ENCODE measurements at places on chromosomes 7 and 10. TPM values are rescaled to one million over a fixed set of nuclear protein-coding genes. Genes with fewer than 3 reads are reported as not detected.

GRCh38 chr7:40701836-40702551 is 567.2 kb downstream of the SUGCT start:
- DNase-seq, result no peak

GRCh38 chr10:10792681-10793080 is 225.0 kb upstream of the CELF2 start:
- no peak for DNase-seq

DNA sequence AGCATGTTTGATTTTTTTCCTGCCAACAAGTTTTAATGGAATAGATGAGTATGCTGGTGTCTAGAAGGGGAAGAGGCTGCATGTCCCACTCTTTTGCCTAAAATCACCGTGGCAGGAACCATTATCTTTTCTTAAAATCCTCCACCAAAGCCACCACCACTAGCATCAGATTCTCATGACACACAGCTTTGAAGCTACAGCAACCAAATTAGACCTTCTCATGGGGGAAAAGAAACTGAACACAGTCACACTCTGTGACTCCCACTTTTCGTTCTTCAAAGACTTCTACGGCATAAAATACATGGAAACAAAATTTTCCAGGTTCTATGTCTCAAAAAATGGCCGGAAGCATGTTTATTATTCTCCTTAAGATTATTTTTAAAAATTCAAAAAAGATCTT is 81.8 kb downstream of the SGMS1 start:
- no peak for DNase-seq

Gene DNAJB6
- 95.8 TPM for total RNA-seq

GRCh38 chr7:140122965-140123364 is 53.8 kb downstream of the KDM7A start:
- no peak for DNase-seq

DNA sequence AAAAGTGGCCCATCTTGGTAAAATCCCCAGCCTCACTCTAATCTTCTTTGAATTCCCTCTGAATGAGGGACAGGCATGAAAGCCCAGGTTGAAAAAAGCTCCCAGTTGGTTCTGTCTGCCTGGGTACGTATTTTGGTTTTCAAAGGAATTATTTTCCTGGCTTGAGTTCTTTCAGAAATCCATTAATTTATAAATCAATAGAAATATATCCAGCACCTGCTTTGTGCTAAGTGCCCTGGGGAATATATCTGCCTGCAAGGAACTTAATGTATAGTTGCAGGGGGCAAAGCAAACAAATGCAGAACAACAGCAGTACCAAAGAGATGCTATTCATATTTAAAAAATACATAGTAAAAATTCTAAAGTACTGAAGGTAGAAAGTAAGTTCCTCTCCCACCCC is 362.7 kb downstream of the REEP3 start:
- no peak for DNase-seq

DNA sequence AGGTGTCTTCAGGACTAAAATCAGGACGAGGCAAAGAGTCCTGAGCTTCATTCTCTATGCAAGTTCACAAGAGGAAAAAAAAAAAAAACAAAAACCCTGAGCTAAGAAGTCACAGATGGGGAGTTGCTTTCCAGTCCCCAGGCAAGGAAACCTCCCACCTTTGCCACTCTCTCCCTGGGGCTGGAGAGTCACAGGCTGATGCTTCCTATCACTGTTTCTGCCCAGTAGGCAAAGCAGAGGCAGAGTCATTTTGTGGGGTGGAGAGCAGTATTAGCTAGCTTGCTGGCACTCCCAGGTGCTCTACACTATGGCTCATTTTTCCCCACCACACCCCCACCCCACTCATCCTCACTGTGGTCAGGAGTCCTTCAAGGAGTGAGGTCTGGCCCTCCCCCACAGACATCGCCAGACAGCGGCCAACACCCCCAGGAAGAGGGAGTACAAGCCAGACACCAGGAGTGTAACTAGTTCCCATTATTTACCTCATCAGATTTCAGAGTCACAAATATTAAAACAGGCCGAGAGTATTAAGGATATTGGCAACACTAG is 34.6 kb upstream of the UNC5B start:
- no peak for DNase-seq

DNA sequence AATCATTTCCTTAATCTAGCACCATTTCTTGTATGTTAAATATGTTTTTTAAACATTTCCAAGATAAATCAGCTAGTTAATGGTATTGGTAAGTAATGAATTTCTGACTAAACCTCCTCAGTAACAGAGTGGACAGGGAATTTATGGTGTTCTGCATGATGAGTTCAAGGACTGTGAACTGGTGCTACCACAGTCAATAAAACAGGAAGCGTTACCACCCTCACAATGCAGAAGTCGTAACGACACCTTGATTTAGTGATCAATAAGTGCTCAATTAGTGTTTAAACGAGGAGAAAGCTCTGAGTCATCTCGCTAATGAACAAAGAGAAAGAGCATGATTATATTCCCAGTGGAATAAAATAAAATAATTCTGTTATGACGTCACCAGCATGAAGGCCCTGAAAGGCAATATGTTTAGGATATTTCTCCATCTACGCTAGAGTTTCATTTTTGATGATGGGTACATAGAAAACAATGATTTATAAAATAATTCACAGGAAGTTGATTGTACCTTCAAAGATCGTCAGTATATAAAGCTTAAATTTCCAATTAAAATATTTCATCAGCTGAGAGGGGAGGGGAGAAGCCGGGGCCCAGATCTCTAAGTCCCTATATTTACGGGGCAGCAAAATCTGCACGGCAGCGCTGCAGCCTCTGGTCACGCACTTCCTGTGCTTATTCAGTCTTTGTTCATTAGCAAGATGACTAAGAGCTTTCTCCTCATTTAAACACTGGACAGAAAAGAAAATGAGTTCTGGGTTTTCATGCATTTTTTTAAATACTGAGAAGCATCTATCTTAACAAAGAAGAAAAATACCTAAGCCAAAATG is 400.5 kb downstream of the PTPRN2 start:
- no peak for DNase-seq

Gene WASHC2C
- 62.0 TPM for total RNA-seq

Gene SLC26A3
- total RNA-seq, result not detected

DNA sequence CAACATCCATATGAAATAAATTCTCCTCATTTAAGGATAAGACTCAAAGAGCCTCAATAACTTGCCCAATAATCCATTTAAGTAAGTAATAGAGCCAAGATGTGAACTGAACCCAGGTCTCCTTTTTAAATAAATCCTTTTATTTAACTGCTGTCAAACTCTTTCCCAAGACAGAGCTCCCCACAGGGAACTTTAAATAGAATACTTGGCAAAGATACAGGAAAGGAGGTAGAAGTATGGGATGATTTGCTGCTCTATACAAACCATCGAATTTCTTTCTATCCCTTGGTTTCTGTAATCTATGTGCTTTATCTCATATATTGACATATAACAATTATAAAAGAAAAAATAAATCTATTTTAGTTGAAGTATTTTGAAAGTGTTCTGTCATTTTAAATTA is 295.9 kb downstream of the CSTF2T start:
- DNase-seq, result no peak

Gene PAX2
- not detected for total RNA-seq

DNA sequence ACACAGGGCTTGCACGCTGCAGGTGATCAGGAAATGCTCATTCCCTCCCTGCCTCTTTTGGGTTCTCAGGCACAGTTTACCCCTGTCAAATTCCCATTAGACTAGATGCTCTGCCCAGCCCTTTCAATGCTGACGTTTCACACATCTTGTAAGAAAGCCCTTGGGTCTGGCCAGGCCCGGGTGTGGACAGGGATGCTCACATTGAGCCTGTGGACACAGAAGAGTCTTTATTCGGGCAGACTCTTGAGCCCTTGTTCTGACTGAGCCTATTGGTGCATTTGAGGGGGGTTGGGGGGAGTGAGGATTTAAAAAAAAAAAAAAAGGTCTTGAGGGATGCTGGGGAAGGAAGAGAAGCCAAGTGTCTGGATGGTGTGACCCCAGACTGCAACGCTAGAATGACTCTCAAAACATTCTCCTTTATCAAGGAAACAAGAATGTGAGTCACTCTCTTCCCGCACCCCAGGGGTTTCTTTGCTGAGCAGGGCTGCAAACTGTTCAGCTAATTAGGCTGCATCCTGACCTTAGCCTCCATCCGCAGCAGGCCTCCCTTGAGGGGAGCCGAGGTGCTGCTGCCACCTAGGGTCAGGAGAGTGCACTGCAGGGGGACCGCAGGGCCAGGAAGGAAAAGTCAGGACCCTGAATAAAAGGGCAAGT is 53.6 kb upstream of the TMEM72 start:
- DNase-seq, result peak; percentile 77

GRCh38 chr7:151761231-151761630 is 115.7 kb downstream of the PRKAG2 start:
- DNase-seq, result no peak

- no peak for DNase-seq
These were observed 173.1 kb upstream of the LRRTM3 start for GRCh38 chr10:66752714-66753113.

GRCh38 chr10:68684413-68684812 is 36.6 kb upstream of the CCAR1 start:
- DNase-seq, result no peak

DNA sequence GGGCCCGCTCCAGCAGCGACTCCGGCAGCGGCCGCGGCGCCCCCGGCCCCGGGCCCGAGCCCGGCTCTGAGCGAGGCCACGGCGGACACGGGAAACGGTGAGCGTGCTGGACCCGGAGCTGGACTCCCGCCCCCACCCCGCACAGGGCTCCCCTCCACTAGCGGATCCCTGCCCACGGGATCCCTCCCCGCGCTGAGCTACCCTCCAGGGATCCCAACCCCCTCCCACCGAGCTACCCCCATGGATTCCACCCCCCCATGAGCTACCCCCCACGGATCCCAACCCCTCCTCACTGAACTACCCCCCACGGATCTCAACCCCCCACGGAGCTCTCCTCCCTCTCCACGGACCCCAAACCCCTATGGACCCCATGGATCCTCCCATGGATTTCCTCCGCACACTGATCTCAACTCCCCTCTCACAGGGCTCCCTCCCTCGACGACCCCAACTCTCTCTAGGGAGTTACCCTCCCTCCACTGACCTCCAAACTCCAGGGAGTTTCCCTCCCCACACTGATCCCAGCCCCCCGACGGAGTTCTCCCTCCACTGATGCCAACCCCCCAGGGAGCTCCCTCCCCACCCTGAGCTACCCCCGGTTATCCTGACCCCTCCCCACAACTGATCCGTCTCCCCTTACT is 20.6 kb upstream of the HSPB1 start:
- DNase-seq, result no peak

- DNase-seq, result peak; percentile 43
These were observed 18.0 kb downstream of the CAMK2B start for GRCh38 chr7:44307301-44307900.

- DNase-seq, result peak; percentile 71
These were observed 9.1 kb upstream of the TMEM236 start for GRCh38 chr10:17742918-17743317.

DNA sequence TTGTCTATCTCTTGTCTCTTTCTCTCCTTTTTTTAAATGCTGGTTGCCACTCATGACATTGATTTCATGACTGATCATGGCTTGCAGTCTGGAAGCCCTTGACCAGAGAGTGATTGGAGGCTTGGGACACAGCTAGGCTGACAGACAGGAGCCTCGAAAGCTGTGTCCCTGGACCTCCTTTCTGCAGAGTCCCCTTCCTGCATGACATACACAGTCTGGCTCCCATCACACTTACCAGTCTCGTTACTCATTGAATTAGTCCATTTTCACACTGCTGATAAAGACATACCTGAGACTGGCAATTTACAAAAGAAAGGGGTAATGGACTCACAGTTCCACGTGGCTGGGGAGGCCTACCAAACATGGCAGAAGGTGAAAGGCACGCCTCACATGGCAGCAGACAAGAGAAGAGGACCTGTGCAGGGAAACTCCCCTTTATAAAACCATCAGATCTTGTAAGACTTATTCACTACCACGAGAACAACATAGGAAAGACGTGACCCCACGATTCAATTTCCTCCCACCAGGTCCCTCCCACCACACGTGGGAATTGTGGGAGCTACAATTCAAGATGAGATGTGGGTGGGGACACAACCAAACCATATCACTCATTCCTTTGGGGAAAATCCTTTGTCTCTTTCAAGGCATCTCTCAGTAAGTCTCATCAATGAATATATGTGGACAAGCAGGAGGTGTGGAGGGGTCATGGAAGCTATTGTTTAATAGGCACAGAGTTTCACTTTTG is 102.3 kb downstream of the TBXAS1 start:
- no peak for DNase-seq

Gene OR2A5
- not detected for total RNA-seq

- DNase-seq, result no peak
These were observed 34.3 kb downstream of the MYL10 start for GRCh38 chr7:101594790-101595189.

Gene RNF32
- total RNA-seq, result 1.9 TPM

- DNase-seq, result no peak
These were observed 85.2 kb upstream of the CACNA2D1 start for GRCh38 chr7:82528577-82529310.

Gene TPST1
- 20.1 TPM for total RNA-seq

- DNase-seq, result no peak
These were observed 232.2 kb downstream of the KIAA1217 start for GRCh38 chr10:24440817-24441797.

DNA sequence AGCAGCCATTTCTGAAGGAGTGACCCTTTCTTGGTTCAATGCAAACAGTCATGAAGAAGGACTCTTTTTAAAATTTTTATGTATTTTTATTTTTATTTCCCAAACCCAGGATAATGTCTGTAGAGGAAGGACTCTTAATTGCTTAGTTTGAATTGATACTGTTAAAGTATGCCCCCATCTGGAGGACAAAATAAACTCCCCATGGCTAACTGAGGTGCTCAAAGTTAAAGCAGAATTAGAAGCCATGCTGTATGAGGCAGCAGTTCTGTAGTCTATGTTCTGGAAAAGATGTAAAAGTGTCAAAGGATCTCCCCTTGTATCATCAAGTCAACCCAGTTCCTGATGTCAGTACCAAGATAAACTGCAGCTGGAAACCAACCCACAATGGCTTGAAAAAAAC is 617.9 kb upstream of the GRM3 start:
- no peak for DNase-seq

All from upper lobe of right lung (tissue), 1 donor.